Activated CD8-positive, alpha-beta T cell treated with anti-CD3 and anti-CD28 coated beads for 36 hours (primary cell): ENCODE measurements at places on chromosomes 16 and 17. TPM values are rescaled to one million over a fixed set of nuclear protein-coding genes. Genes with fewer than 3 reads are reported as not detected.

ZSCAN10 gene
- 0.09 TPM for total RNA-seq

TNFRSF17 gene
- not detected for total RNA-seq

RAB11FIP4 gene
- 39.1 TPM for total RNA-seq

RPS6KB1 gene
- total RNA-seq: 44.2 TPM

GLIS2 gene
- 0.77 TPM for total RNA-seq

DNA sequence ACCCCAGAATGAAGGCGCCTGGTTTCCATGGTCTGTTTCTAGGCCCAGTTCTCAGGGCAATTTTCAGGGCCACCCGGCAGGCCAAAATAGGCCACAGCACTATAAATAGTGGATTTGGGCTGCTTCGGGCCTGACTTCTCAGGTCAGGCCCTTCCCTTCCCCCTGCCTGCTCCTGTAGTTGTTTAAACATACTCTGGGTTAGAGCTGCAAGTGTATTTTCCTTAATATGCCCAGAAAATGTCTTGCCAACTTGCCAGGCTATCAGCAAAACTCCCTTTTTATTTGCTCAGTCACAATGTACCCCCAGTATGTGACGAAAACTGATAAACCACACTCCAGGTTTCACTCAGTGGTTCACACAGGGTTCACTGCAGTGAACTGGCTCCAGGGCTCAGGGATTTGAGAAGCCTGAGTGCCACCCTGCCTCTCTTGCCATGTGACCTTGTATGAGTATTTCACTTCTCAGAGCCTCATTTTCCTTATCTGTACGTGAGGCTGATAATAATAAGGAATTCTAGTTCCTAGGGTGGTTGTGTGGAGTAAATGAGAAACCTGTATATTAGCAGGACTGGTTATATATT lies 76.5 kb downstream of the GPRC5B start:
- peak; percentile 9 for DNase-seq

- no peak for DNase-seq
Measured at GRCh38 chr16:4837733-4838501, 9.2 kb downstream of the GLYR1 start.

DNA sequence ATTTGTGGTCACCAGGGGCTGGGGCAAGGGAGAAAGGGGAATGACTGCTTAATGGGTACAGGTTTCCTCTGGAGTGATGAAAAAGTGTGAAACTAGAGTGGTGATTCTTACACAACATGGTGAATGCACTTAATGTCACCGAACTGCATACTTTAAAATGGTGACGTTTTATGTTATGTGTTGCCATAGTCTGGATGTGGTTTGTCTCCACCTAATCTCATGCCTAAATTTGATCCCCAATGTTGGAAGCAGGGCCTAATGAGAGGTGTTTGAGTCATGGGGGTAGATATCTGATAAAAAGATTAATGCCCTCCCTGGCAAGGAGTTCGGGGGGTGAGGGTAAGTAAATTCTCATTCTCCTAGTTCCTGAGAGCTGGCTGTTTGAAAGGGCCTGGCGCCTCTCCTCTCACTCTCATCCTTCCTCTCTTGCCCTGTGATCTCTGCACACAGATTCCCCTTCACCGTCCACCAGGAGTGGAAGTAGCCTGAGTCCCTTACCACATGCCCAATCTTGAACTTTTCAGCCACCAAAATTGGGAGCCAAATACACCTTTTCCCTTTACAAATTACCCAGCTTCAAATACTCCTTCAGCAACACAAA lies 15.3 kb downstream of the XPO6 start:
- DNase-seq: no peak

GRCh38 chr17:42548070-42548837 lies 4.5 kb upstream of the HSD17B1 start:
- peak; percentile 91 for DNase-seq

DNA sequence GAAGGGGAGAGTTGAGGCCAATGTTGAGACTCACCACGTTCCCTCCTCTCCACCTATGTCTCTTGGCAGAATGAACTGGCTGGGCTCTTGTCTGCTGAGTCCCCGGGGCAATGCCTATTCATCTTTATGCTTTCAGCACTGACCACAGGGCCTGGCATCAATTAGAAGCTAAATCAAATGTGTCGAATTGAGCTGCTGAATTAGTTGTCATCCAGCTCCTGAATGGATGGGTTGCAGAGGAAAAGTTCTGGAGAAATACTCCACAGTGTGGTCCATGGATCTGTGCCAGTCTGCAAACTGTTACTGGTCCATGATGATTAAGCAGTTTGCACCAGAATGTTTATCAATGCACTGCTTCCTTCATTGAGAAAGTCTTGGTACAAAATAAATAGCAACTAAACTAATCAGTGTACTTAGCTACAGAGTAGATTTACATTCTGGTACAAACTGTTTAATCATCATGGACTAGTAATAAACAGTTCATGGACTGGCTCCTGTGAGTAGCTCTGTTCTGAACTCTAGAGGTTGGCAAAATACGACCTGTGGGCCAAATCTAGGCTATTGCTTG lies 4.6 kb downstream of the CNGB1 start:
- no peak for DNase-seq

DNA sequence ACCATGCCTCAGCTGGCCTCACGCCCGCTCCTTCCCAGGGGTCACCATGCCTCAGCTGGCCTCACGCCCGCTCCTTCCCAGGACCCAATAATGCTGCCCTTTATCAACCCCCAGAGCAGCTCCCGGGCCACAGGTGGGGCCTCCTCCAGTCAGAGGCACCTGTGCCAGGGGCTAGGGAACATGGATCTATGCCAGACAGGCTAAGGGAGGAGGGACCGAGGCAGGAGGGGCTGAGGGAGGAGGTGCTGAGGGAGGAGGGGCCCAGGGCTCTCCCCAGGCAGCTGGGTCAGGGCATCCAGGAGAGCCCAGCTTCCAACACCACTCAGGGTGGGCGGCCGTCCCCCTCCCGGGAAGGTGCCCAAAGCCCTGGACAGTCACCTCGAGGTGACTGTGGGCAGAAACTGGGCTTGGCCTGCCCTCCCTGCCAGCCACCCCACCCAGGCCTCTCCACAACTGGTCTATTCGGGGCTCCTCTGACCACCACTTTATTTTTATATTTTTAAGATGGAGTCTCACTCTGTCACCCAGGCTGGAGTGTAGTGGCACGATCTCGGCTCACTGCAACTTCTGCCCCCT lies 19.4 kb downstream of the UTS2R start:
- DNase-seq: no peak

GRCh38 chr16:61897657-61898056 lies 138.6 kb downstream of the CDH8 start:
- no peak for DNase-seq

- no peak for DNase-seq
Measured at GRCh38 chr17:77888242-77889134, 70.0 kb upstream of the TNRC6C start.

DNA sequence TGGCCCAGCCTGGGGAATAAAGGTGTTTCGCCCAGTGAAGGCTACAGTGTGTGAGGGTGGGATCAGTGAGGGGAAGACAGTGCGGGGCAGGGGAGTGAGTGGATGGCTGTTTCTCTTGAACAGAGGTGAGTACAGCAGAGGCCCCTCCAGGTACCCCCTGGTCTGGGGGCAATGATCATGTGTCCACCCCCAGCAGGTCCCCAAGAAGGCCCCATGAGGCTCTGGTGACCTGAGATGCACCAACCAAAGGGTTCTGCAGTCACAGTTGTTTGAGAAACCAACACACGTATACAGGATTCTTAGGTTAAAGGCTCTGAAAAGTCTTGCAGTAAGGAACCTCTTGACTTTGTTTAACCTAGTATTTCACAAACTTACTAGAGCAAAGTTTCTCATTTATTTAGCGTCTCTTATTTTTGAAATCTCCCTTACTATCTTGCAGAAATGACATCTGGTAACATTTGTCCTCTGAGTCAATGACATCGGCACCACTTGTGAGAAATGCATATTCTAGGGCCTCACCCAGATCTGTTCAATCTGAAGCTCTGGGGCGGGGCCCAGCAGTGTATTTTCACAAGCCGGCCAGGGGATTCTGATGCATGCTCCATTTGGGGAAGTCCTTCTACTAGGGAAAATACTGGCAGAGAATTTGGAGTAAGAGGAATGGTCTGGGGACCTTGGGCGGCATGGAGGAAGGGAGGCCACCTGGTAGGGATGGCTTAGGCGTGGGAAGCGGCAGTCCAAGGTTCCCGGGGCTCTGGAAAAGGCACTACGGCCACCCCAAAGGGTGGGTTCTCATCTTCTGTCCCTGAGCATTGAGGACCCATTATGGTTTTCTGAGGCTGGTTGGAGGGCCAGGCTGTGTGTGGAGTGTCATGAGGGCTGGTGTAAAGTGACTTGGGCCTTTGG lies 217.3 kb downstream of the NTN1 start:
- DNase-seq: no peak

DNA sequence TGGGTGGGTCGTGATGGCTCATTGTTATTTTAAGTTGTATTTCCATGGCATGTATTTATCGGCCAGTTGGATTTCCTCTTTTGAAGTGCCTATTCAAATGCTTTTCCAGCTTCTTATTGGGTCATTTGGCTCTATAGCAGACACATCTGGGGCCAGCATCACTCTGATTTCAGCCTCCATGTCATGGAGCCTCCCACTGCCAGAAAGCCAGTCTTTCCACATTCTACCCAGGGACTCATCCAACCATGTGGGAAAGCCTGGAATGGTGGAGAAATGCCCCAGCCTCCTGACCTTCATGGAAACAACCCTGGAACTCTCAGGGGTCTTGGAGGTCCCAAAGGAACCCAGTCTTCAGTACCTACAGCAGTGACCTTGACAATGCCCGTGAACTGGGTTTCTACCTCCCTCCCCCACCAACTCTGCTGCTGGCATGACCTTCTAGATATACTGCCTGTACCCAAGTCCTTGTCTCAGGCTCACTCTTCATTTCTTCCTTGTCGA lies 33.8 kb upstream of the ADGRG1 start:
- no peak for DNase-seq

DNA sequence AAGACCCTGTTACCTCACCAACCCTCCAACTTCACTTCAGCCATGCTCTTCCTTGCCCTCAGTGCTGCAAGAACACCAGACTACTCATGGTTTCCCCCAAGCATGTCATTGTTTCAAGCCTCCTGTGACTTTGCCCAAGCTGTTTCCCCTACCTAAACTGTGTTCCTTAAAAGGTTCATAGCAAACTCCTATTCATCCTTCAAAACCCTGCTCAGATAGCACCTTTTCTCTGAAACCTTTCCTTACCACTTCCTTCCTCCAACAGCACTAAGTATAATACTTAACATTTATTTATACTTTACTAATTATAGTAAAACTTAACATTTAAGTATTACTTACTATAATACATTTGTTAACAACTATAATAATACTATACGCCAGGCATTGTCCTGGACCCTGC lies 136.2 kb downstream of the CCT6B start:
- no peak for DNase-seq

GRCh38 chr17:42347606-42348005 lies 40.6 kb downstream of the STAT3 start:
- no peak for DNase-seq

DNA sequence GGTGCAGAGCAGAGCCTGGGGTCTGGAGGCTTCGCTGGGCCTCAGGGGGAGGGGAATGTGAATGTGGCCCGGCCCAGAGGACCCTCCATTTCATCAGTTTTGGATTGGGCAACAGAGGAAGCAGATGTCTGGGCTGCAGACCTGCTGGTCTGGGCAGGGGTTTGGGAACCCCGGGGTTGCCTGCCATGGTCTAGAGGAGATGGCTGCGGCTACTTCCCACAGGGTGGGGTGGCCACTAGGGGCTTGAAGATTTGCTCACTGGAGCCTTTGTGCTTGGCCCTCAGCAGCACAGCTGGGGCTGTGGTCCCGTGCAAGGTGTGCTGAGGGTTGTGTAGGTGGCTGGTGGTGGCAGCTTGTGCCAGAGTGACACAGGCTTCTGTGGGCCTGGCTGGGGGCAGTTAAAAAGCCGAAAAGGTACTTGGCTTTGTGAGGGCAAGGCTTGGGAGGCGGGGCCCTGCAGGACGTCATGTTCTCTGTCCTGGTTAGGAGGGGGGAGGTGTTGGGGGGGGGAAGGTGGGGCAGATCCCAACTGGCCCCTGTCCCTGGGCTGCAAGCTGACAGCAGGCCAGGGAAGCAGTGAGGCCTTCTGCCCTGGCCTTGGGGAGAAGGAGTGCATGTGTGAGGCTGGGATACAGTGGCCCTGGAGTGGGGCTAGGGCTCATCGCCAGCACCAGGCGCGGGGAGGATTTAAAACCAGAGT lies 98.0 kb downstream of the KPNA2 start:
- DNase-seq: no peak

DNA sequence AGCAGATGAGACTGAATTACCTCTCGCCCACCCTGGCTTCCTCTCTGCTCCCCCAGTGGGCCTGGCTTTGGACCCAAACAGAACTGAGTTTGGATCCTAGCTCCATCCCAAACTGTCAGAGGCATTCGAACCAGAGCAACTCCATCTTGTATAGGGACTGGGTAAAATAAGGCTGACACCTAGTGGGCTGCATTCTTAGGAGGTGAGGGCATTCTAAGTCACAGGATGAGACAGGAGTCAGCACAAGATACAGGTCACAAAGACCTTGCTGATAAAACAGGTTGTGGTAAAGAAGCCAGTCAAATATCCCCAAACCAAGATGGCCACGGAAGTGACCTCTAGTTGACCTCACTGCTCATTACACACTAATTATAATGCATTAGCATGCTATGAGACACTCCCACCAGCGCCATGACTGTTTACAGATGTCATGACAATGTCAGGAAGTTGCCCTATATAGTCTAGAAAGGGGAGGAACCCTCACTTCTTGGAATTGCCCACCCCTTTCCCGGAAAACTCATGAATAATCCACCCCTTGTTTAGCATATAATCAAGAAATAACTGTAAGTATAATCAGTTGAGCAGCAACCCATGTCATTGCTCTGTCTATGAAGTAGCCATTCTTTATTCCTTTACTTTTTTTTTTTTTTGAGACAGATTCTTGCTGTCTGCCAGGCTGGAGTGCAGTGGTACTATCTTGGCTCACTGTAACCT lies 44.4 kb downstream of the LYRM1 start:
- peak; percentile 90 for DNase-seq

DNA sequence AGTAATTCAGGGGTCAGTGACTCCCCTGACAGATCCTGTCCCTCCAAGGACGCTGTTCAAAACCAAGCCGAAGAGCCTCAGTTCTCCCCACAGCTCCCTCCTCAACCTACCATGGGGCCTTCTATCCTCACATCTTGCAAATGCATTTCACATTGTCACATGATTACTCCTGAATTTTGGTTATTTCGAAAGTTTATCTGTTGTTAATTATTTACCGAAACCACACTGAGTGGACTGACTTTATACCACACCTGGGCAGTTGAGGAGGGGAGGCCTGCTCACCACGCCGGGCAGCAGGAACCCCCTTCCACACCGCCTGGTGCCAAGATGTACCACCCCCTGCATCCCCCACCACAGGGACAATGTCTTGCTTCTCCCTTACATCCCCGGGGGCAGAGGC lies 4.7 kb downstream of the TIMP2 start:
- no peak for DNase-seq
